HFFc6 (cell line): ENCODE measurements at places on chromosomes 3 and 15. TPM values are rescaled to one million over a fixed set of nuclear protein-coding genes. Genes with fewer than 3 reads are reported as not detected.

The SLC30A4 gene
- total RNA-seq: 8.7 to 8.9 TPM (median 8.8 TPM) in 3 replicates

- DNase-seq: no peak
Measured at GRCh38 chr15:47473832-47474231, 243.5 kb upstream of the SEMA6D start.

The ALDH1L1 gene
- 0.06 to 0.30 TPM in 2 of 3 replicates, not detected in the other for total RNA-seq

DNA sequence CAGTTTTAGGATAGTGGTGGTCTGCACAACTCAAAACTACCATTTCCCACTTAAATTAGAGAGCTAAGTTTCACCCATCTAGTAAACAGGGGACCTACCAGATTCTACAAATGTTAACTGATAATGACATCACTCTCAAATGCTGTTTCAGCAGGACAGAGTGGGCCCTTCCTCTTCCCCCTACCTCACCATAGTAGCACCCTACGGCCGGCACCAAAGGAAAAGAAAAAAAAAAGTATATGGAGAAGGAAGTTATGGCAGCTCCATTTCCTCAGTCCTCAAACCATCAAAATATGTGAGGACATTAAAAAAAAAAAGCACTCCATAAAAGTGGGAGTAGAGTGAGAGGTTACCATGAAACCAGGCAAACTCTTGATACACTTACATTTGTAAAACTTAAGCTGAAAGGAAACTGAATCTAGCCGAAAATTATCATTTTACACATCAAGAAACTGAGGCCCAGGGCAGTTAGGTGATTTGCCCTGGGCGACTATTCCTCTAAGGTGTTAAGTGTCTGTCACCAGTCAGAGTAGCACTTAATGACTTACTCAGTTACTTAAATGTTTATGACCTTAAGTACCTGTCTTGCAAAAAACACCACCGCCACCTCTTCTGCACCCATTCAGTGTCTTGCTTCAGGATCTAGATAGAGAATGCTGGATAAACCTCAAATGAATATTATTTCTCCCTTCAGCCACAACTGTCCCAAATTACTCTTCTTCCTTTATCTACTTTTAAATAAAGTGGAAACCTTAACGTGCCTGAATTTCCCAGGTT is 2.7 kb downstream of the MSL2 start:
- DNase-seq: no peak

DNA sequence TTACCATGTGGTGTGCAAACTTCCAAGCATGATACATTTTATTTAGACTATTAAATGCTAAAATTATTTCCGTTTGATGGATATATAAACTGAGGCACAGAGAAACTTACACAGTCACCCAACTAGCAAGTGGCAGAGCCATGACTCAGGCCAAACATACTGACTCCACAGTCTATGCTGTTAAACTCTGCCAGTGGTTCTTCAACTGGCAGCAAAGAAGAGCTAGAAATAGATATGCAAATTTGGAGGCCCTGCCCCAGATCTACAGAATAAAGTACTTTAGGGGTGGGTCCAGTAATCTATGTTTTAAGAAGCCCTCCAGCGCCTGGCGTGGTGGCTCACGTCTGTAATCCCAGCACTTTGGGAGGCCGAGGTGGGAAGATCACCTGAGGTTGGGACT is 400.0 kb downstream of the FOXP1 start:
- DNase-seq: no peak

The FAM81A gene
- total RNA-seq: not detected in 3 replicates

GRCh38 chr15:83320404-83320803 is 35.9 kb upstream of the BNC1 start:
- no peak for DNase-seq
